ENCODE measurements at places on chromosomes 5 and 9.

- DNase-seq: no peak
These were observed 221.6 kb downstream of the ACTL7B start for GRCh38 chr9:108634204-108634603.

DNA sequence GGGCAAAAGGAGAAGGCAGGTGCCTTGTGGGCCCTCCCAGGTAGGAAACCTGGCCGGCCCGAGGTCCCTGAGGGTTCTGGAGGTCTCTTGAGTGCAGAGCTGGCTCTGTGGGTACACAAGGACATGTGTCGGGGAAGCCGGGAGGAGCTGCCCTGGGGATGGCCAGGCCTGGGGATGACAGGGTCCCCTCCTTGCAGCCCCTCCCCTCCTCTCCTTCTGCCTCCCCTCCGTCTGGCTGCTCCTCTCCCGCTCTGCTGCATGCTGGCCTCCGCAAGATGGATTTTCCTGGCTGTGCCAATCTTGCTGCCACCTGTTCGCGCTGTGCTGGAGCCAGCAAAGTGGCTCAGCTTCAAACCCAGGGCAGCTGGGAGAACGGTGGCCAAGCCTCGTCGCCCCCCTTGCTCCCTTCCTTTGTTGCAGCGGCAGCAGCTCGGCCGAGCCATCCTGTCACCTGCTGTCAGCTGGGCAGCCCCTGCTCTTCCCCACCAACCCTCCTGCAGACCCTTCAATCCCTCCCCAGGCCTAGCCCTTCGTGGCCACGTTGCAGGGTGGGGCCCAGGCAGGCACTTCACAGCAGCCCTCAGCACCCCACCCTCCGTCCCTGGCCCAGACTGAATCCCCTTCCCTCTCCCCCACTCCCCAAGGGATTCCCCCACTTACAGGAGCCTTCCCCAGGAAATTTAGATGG lies 17.6 kb upstream of the UNC5A start:
- DNase-seq: no peak

DNA sequence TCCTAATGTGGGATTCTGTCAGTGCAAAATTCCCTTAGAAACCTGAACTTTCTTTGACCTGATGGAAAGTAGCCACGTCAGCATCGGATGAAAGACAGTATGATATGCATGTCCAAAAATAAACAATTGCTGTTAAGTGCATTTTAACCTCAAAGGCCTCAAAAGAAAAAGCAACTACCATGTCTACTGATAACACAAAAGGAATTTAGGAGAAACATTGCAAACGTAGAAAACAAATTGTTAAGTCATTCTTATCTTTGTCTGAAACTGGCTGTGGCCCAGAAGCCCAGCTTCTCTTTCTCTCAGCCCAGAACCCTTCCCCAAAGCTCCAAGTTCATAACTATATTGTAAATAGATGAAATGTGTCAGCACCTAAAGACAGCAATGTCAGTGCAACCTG lies 11.1 kb upstream of the LHFPL2 start:
- no peak for DNase-seq

GRCh38 chr5:72752909-72753308 lies 63.6 kb upstream of the TNPO1 start:
- no peak for DNase-seq

GRCh38 chr9:104988539-104988938 lies 60.6 kb upstream of the ABCA1 start:
- DNase-seq: no peak

DNA sequence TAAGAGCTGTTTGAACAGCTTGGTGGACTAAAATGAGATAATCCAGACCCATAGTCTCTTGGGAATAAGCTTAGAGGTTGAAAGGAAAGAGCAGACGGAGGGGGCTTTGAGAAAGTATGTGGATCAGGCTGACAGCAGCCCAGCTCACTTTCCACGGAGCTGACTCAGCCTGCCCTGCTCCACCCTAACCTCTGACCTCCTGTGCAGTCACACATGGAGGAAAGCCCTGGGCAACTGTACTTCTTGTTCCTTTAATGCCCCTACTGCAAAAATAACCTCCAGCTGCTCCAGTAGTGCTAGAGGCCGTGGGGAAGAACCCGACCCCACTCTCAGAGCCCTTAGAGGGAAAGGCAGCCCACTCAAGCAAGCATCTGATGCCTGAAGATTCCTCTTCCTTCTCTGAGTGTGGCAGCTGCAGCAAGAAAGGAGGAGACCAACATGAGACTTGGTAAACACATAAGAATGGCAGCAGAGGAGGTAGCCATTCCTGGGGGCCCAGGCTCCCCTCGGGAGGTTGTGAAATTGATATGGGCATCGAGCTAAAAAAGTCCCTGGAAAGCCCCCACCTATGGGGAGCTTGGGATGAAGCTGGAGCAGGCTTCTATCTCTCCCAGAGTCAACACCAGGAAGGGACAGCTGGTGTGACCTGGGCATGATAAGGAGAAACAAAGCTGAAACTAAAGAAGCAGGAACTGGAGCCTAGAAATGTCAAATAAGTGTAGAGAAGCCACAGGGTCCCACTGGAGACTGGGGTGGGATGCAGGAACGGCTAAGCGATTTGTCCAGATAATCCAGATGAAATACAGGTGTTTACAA lies 204.3 kb downstream of the PIK3R1 start:
- peak; percentile 87 for DNase-seq

- DNase-seq: no peak
These were observed 50.8 kb upstream of the CTNNA1 start for GRCh38 chr5:138702166-138703077.

- DNase-seq: no peak
These were observed 248.5 kb downstream of the PBX3 start for GRCh38 chr9:125995706-125996105.

GRCh38 chr5:132907161-132907560 lies 33.7 kb downstream of the LEAP2 start:
- no peak for DNase-seq

DNA sequence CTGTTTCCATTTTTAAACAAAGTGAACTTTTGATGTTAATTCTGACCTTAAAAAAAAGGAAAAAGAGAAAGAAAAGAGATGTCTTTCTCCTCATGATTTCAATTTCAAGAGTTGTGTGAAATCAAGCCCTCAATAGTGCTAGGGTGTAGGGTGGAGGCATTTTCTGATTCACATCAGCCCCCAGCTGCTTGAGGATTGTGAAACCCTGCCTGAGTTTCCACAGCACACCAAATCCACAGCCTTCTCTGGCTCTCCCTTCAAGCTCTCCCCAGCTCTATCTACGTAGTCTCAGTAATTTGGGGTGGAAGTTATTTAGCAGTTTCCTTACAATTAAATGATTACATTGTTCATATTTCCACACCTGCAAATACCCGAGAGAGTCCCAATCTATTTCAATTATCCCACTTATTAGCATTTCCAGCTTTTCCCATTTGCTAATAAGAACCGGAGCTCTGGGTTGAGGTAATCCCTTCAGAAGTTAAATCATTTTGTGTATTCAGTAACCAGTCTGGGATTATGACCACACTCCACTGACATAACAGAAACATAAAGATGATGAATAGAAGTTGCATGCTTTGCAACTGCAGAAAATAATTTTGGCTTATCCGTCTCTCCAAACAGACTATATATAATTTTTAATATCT lies 54.9 kb downstream of the MTX3 start:
- no peak for DNase-seq

DNA sequence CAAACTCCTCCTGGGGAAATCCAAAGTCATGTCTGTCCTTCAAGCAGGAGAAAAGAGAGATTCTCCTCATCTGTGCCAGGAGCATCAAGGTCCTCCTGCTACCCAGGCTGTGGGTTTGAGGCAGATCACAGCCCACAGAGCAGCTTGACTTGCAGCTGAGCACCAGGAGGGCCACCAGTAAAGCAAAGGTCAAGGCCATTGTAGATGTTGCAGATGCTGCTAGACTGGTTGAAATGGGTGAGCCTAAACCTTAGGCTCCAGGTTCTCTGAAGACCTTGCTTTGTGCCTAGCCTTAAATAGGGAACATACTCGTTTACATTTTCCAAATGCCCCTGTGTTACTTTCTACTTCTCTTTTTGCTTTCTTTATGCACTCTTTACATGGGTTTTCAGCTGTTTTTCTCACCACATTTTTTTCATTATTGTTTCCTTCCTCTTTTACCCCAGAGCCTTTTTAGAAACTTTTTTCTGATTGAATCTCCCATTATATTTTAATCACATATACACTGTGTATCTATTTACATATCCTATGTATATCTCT lies at the start of gene IFNA2:
TSS of gene IFNA2 (minus strand) at position 268 of the 540 bp plus-strand sequence. CDS start at position 199, 69 bp downstream.
- DNase-seq: no peak

DNA sequence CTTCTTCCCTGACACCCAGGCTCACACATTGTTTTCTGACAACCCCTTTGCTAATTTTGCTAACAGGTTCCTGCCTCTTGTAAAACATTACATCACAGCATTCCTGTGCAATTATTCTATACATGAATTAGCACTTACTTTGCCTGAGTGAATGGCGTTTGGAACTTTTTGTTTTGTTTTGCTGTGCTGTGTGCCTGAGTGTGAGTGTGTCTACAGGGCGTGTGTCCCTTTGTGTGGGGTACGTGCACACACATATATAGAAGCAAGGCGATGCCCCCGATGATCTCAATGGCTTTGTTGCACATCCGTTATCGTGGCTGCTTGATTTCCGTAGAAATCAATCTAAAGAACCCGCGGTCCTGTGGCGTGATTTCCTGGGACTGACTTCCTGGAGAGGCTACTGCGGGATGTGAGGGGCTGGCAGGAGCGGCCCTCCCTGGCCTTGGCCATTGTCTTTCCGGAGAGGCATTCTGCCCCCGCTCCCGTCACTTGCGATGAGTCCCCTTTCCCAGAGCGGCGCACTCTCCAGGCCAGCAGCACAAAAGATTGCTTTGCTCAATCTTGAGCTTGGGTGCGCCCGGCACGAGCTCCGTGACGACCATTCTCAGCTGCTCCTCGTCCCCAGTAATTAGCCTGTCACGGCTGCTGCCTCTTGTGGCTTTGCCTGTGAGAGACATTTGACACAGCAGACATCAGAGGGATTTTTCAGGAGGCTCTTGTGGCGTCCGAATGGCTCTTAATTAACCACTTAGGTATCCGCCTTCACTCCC lies 398.1 kb upstream of the IRX1 start:
- no peak for DNase-seq

DNA sequence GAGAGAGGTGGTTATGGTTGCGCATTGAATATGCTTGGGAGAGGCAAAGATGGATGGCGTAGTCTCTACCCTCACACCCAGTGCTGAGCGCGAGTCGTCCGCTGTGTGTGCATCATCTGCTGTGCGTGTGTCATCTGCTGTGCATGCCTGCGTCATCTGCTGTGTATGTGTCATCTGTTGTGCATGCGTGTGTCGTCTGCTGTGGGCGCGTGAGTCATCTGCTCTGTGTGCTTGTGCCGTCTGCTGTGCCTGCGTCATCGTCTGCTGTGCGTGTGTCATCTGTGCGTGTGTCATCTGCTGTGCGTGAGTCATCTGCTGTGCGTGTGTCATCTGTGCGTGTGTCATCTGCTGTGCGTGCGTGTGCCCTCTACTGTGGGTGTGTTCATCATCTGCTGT lies 68.0 kb upstream of the IRX4 start:
- DNase-seq: no peak

All from hematopoietic multipotent progenitor cell treated with erythropoietin and hydrocortisone succinate and interleukin-3 and kit ligand, for 17 days (in vitro differentiated cells).